Activated T-cell treated with anti-CD3 and anti-CD28 coated beads, Interleukin-2, amount 50 U/mL, for 1 hour (primary cell): ENCODE measurements at places on chromosomes 5 and 9.

- no peak for DNase-seq
Measured at GRCh38 chr5:53319315-53319714, 161.1 kb upstream of the FST start.

DNA sequence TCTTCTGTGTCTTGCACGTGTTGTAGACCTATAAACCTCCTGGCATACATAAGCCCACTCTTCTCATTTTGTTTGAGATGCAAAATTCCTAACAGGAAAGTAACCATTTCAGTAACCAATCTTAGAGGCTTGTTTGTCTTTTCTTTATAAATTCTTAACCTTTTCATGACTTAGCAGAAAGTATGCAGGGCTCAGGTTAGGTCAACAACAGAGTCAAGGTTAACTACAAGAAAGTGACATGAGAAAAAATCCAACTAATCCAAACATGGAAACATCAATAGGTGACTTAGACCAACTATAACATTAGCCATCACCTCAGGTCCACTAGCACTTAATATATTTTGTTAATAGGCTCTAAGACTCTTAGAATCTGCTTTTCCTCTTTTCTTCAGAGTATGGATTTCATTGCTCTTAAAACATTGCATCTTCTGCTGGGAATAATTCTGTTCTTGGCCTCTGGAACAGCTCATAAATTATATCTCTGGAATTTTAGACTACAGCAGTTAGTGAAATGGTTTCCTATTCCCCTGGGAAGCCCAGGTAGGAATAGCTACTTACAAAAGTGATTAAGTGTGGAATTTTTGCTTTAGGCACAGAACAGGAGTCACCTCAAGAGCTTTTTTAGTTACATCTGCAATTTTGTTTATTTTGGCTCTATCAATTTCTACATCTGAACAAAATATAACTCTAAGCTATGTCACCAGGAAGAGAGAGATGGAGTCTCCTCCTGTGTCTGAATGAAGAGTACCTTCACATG, 155.3 kb upstream of the ANKRD55 start:
- DNase-seq, result no peak

GRCh38 chr9:94936419-94936818, 209.9 kb downstream of the AOPEP start:
- no peak for DNase-seq

- DNase-seq, result no peak
Measured at GRCh38 chr5:57032151-57032551, 80.2 kb upstream of the MIER3 start.

DNA sequence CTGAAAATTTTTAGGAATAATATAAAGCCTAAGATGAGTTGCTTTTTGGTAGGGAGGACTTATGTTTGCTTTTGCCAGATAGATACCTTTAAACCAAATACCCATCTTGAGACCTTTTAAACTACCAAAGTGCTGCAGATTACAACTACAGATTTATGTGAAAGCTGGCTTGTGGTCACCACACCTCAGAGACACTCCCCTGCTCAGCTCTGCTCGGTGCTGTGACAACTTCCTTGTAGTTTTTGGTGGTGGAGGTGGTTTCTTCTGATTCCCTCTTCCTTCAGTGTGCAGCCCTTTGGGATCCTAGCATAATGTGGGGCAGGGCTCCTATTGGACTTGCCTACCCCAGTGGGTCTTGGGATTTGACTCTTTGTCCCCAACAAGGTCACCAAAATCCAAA, 29.2 kb downstream of the GARNL3 start:
- DNase-seq, result no peak

DNA sequence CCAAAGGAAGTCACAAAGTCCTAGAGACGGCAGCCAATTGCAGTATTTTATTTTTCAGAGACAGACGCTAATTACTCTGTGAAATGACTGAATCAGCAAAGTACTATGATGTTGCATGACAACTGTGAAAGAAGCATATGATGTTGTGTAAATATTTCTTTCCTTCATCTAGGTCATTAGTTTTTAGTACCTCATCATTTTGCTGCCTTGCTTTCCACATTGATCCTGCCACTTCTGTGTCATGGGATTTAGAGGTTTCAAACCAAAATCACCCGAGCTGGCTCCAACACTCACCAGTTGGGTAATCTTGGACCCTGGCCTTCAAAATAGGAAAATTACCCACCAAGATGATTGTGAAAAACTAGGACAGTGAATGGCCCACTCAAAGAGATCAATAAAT, 585.2 kb downstream of the ACTL7B start:
- DNase-seq, result no peak

- no peak for DNase-seq
Measured at GRCh38 chr5:177378884-177379883, 5.0 kb upstream of the SLC34A1 start.

DNA sequence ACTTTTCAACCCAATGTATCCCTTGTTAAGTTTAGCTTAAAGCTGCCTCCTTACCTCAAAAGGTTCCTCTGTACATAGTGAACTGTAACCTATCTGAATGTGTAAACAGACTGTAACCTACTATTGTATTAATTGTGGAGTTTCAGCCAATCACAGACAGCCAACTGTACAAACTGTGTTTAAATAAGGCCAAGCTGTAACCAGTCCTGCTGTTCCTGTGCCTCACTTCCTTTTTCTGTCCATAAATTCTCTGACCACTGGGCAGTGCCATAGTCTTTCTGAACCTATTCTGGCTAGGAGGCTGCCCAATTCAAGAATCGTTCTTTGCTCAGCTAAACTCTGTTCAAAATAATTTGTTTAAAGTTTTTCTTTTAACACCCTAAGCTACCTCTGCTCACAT, 74.7 kb upstream of the DAPK1 start:
- no peak for DNase-seq

DNA sequence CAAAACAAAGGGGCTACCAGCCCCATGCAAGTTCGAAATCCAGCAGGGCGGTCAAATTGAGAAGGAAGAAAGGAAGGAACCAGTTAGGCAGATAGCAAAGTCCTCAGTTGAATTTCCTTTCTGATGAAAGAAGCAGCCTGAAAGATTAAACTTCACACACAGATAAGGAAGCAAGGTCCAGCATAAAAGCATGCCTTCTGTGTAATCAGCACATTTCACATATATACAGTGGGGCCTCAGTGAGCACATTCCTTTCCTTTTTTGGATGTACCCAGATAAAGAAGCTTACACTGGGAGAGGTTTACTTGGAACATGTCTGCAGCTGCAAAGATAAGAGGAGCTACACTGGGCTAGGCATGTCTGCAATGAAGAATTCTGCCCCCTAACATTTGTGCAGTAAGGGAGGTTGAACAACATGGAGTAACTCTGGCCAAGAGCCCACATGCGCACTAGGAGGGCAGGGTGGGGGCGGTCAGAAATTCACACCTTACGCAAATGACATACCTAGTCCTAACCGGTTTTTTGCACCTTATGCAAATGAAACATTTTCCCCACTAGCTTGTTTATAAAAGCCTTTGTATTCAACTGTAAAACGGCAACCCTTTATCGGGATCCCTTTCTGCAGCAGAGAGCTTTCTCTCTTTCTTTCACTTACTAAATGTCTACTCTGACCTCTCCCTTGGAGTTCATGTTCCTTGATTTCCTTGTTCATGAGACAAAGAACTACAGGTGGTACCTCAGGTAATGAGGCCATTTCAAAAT, 149.7 kb upstream of the FBXL17 start:
- DNase-seq, result no peak

DNA sequence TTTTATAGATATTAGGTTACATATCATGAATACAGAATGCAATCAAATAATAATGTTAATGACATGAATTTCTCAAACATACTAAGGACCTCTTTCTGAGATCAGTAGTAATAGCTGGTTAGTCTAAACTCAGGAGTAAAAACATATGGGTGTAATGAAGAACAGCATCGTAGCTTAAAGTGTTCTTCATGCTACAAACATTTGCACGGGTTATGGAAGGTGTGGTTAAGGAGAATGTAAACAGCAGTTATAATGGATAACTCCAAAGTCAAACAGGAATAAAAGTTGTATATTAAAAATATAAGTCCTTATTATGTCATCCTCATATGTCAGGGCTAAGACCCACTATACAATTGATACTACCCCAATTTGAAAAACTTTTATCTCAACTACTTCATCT, 112.5 kb downstream of the RICTOR start:
- no peak for DNase-seq

GRCh38 chr9:122821278-122821943, 7.0 kb downstream of the PDCL start:
- DNase-seq, result no peak

DNA sequence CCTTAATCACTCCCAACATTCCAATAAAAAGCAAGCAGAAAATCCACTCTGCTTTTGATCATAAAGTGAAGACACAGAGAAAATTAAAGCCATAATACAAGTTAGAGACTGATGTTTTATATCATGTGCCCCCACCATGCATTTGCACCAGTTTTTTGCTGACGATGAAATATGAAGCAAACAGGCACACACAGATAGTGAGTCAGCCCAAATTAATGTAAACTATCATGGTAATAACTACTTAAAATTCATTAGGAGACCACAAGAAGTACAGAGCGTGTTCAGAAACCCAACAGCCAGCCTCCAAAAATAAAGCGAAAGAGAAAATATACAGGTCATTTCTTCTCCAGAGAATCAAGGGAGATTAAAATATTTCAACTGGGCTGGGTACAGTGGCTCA, 46.4 kb upstream of the KDM4C start:
- no peak for DNase-seq

- DNase-seq, result no peak
Measured at GRCh38 chr5:72529383-72529782, 22.2 kb upstream of the ZNF366 start.

- no peak for DNase-seq
Measured at GRCh38 chr5:58197875-58198274, 262.0 kb downstream of the PLK2 start.

- DNase-seq, result no peak
Measured at GRCh38 chr5:172049226-172049796, 42.9 kb upstream of the FBXW11 start.

DNA sequence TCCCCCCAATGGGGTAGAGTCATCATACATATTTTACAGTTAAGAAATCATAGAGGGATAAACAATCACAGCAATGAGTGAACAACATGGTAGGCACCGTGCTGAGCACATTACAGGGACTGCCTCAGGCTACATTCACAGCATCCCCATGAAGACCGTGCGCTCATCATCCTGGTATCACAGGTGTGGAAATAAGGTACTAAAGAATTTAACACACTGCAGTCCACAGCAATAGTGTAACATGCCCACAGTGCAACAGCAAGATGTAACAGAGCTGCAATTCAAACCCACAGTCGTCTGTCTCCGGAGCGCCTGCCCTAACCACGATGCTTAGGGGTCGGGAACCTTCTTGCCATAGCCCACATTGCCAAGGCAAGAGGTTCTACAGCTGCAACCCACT, 5.6 kb downstream of the SLIT3 start:
- DNase-seq, result no peak

DNA sequence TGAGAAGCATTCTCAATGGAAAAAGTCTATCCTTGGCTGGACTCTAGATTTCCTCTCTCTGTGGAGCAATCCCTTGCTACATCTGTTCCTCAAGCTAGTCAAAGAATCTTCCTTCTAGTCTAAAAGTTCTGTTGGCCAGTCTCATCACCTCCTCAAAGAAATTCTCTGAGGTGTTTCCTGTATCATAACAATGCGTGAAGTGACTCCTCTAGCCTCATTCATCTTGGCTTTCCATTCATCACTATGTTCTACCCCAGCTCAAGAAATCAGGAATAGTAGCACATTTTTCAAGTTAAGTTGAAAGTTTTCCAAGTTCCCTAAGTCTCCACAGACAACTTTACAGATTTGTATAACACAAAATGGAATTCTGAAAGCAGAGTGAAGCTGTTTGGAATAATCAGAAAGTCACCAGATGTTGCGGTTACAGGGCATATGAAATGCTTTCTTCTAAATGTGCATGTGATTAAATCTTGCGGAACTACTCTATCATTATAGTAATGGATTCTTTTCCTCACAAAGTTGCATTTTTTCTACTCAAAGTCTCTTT, 176.6 kb upstream of the FREM1 start:
- DNase-seq, result no peak

DNA sequence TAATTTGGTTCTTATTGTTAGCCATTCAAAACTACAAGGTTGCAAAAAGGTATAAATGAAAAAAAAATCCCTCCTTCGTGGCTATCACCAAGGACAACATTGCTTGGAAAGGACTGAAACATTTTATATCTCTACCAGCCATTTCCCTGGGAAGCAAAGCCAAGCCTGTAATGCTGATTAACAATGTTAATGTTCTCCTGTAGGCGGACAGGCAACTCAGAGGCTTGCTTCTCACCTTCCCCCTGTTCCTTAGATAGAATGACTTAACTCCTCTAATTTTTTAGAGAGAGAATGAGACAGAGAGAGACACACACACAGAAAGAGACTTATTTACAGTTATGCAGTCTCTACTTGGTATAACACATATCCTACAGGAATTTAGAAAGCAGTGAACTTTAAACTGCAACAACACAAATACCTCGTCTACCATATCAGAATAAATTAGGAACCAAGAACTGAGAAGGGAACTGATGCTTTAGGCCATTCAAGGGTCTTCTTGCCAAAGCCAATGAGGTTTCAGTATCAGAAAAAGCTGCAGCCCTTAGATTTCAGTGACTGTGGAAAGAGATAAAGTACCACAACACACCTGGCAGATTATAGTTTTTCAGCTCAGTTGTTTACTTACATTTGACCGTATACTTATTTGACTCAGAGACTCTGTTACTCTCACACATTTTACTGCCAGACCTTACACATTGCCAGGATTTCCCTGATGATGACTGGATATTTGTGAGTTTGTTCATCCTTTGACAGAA, 20.9 kb upstream of the MAN2A1 start:
- no peak for DNase-seq

- no peak for DNase-seq
Measured at GRCh38 chr9:75130621-75131230, 42.4 kb downstream of the OSTF1 start.

DNA sequence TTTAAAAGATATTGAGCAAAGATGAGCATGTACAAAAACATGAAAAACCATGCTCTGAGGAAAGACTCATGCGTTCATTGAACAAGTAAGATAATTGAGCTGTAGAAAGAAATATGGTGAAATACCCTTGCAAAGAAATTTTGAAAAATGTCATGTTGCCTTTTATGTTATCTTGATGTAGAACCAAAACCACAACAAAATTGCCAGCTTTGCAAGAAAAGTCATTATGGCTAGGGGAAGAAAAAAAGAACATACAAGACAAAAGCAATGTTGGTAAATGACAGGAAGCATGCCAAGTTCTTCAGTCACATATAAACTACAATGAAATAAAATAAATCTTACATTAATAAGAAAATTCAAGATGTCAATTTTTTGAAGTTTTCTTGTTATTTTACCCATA, 368.0 kb downstream of the IRX1 start:
- no peak for DNase-seq

GRCh38 chr5:171846323-171846722, 60.7 kb downstream of the SMIM23 start:
- no peak for DNase-seq

DNA sequence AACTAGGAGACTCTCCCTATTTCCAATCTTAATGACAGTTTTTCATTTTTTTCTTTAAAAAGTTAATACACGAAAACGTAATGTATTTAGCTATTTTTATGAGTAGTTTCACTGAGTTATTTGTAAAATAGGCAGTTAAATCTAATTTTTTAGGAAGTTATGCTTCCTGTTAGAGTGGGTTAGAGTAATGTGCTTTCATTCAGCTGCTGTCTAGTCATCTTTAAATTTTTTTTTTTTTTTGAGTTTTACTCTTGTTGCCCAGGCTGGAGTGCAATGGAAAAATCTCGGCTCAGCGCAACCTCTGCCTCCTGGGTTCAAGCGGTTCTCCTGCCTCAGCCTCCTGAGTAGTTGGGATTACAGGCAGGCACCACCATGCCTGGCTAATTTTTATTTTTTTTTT, 34.0 kb downstream of the CDC42SE2 start:
- no peak for DNase-seq
